Left ventricle myocardium superior (tissue), 1 donor: ENCODE measurements at places on chromosomes 3 and 15.

DNA sequence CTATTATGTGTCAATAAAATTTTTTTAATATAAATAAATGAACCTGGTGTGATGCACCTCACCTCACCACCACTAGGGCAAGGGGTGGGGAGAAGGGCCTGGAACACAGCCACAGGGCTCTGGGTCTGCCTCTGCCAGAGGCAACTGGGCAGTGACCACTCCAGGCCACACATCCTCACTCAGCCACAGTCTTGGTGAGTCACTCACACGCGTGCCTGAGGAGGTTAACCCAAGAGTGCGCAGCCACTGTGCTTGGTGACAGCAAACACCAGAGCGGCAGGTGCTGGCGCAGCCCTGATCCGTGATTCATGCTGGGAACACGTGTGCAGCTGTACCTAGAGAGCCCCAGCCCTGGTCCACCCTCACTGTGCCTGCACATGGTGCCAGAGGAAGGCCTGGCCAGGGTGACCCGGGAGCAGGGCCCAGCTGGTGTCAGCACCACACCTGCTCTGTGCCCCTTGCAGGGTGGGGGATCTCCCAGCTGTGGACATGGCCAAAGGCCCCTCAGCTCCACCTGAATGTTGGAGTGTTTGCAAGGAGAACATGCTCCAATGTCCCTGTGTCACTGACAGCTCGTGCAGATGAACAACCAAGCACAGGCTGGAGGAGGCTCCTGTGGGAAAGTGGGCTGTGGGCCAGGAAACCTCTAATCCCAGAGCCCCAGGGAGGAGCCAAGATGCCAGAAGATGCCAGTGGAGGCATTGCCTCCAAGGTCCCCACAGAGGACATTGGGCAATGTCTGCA lies 2.1 kb downstream of the SLC41A3 start:
- DNase-seq: peak; percentile 40

- no peak for DNase-seq
These were observed 88.9 kb downstream of the TLE3 start for GRCh38 chr15:70008697-70009290.

GRCh38 chr15:50236433-50236832 lies 29.1 kb downstream of the HDC start:
- DNase-seq: no peak

DNA sequence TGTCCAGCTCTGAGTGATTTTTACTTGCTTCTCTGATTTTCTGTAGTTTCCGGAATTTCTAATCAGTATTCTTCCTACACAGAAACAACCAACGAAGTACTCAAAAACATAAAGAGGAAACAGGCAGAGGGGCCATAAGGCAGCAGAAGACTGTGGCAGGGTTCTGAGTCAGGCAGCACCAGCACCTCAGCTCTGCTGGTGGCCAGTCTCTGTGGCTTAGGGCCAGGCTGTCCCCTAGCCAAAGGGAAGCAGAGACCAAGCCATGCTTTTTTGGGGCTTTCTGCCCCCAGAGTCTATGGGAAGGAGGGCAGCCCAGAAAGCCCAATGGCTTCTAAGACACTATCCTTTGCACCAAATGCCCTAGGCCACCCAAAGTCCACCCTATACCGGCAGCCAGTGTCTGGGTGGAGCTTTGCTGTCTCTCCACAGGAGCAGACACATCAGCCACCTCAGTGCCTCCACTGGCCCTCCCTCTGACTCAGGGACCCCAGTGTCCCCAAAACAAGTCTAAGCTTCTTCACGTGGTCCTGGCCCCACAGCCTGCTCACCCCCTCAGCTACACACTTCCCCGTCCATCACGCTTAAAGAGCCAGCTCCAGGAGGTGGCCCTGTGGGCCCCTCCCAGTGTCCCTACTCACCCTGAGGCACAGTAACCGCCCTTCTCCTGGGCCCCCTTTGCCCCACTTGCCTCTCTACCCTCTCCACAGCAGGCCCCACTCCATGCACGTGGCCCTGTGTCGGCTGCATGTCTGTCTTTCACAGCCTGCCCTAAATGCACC lies 46.2 kb downstream of the CCDC12 start:
- DNase-seq: peak; percentile 48

GRCh38 chr3:123764647-123765046 lies 119.5 kb downstream of the MYLK start:
- DNase-seq: no peak

DNA sequence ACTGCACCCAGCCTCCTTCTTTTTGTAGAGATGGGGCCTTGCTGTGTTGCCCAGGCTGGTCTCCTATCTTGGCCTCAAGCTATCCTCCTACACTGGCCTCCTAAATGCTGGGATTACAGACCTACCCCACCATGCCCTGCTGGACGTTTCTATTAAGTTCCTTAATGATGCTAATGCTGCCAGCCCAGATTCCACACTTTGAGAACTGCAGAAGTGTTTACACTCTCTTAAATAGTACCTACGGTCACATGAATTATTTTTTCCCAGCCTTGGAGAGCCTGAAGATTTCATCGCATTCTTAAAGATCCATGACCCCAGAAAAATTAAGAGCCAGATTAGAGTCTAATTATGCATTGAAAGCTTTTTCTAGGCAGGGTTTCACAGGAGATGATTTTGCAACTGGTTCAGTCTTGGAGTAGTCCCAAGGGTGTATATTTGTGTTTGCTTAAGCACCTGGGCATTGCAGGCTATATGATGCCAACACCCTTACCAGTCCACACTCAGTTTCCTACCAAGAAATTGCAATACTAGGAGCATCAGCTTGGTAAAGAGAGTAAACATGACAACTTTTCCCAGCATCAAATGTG lies 36.6 kb downstream of the TM4SF4 start:
- DNase-seq: no peak

DNA sequence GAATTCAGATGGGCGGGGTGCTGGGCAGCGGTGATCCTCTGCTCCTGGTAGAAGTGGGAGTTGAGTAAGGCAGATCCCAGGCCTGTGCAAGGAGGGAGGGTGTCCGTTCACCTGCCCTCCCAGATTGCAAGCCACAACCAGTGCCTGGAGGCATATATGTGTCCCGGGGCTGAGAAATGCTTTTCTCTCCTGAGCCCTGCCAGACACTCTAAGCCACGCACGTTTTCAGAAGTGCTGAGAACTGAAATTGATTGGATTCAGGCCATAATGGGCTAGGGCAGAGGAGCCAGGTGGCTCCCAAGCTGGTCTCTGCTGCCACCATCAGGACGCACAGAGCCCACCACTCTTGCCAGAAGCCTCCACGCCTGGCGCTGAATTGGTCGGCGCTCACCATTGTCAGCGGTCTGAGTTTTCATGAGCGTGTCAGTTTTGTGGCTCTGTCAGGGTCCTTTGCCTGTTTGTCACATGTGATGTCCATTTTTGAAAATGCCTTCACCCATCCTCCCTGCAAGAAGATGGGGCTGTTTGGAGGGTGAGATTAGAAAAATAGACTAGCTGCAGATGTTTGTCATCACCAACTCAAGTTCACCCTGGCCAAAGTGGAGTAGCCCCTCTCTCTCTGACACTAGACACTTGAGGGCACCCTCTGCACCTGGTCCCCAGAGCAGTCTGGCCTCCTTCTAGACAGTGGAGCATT lies 15.4 kb upstream of the BFSP2 start:
- DNase-seq: peak; percentile 68

- DNase-seq: no peak
These were observed 18.7 kb upstream of the KLF15 start for GRCh38 chr3:126375835-126376331.

DNA sequence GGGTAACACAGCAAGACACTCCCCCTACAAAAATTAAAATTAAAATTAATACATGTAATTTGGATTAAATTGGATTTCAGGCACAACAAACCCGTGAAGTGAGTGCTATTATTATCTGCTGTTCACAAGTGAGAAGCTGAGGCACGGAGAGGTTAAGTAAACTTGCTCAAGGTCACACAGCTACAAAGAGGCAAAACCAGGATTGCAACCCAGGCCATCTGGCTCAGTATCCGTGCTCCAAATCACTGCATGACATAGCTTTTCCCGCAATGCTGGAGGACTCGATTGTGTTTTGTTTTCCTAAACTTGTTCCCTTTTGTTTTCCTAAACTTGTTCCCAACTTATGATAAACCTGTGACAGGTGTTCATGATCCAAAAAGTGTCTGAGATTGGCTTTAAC lies 19.9 kb upstream of the C15orf39 start:
- peak; percentile 7 for DNase-seq

DNA sequence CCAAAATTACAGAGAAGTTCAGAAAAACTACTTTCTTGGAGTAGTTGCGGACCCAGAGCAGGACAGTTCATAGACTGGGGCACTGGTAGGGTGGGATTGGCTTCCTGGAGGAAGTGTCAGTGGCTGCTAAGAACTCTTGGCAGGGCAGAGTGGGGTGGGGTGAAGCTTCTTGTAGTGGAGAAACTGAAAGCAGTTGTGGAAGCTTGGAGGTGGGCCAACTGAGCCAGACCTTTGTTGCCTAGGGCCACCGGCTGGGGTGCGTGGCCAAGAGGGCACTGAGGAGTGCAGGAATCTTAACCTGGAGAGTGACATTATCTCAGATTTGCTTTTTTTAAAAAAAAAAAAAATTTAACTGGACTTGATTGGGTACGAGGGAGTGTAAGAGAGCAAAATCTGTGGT lies 3.1 kb downstream of the KAT2B start:
- peak; percentile 88 for DNase-seq

- DNase-seq: no peak
These were observed 4.4 kb upstream of the ZNF609 start for GRCh38 chr15:64455961-64456371.

DNA sequence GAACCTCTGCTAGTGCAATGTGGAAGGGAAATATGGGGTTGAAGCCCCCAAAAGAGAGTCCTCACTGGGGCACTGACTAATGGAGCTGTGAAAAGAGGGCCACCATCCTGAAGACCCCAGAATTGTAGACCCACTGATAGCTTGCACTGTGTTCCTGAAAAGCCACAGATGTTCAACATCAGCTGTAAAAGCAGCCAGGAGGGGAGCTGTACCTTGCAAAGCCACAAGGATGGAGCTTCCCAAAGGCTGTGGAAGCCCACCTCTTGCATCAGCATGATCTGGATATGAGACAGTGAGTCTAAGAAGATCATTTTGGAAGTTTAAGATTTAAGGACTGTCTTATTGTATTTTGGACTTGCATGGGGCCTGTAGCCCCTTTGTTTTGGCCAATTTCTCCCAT lies 125.8 kb upstream of the TGFBR2 start:
- no peak for DNase-seq

GRCh38 chr3:144636833-144637232 lies 665.2 kb downstream of the DIPK2A start:
- DNase-seq: no peak

DNA sequence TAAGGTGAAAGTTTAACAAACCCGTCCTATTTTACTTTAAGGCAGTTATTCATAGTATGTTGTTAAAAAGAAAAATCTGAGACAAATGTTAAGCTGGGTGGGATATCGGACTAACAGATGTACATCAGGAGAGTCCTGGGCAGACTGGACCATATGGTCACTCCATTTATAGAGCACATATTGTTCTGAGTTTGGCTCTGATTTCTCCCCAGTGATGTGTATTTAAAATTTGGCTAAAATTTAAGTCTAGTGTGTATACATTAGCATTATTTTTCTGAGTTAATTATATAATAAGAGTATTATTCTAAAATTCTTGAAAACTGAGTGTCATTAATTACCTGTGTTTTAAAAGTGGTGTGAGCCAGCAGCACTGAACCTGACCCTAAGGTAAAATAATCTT lies 6.1 kb downstream of the GMPS start:
- no peak for DNase-seq

GRCh38 chr3:10763817-10764258 lies 52.2 kb upstream of the SLC6A11 start:
- DNase-seq: no peak

DNA sequence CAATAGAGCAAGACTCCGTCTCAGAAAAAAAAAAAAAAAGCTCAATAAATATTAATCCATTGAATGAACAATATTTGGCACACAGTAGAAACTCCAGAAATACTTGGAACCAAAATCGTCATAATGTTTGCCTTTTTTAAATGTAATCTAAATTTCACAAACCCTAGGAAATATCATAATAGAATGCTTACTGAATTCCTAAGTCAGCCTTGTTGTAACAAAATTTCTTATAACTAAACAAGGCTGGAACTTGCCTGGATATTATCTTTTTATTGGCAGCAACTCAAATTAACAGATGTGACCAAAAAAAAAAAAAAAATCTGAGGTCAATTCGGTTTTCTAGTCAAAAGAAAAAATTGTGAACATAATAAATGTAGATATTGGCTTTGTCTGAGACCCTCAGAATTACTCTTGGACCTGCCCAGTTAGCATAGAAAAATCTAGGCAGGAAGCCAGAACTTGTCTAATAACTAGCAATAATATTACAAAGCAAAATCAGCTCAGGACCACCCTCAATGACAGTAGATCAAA lies 33.3 kb downstream of the GABPB1 start:
- no peak for DNase-seq

DNA sequence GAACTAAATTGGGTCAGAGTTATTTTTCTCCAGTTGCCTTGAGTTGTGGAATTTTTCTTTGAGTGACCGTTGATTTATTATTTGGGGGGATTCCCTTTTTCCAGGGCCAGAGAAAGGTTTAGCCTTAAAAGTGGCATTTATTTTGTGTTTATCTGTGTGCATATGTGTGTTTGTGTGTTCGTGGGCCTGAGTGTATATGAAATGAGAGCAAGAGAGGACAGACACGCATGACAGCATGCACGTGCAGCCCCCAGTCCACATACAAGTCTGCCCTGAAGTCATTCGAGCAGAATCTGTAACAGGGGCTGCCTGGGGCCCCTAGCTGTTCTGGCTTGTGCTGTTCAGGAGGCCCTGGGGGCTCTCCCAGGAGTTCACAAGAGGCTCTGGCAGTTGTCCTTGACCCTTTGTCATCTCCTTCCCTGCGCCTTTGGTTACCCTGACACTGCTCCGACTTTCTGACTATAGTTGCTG lies 18.3 kb upstream of the TRAK1 start:
- no peak for DNase-seq

GRCh38 chr3:9211155-9211950 lies 38.1 kb downstream of the SRGAP3 start:
- no peak for DNase-seq

DNA sequence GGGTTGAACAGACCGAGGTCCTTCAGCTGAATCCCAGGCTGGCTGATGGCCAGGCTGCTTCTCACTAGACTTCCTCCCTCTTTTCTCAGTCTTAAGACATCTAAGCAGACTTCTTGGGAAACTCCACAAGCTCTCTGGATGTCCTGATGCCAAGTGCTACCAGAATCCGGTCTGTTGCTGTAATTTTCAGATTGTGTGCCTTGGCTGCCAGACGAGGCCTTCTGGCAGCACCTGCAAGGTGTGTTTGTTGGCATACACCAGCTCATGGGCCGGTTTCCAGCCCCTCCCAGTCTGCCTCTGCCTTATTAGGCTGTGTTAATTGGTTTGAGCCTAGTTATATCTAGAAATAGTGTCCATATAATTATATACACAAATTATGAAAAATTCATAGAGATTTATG lies 120.6 kb downstream of the TNIK start:
- no peak for DNase-seq

DNA sequence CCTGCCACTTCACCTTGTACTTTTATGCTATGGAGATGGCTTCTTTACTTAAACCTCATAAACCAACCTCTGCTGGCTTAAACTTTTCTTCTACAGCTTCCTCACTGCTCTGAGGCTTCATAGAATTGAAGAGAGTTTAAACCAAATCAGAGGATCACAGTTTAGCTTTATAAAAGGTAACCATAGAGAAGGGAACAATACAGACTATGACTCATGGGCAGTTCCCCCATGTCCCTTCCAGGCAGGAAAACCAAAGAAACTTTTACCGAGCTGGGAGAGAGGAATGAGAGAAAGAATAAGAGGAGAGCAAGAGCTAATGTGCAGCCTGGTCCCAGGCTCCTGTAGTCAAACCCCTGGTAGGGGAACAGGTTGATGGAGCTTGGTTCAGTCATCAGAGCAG lies 53.9 kb upstream of the NEDD4 start:
- no peak for DNase-seq

GRCh38 chr3:178100908-178101307 lies 435.3 kb upstream of the KCNMB2 start:
- no peak for DNase-seq
